MV-4-11 (cell line): ENCODE measurements at places on chromosomes 5 and 9.

- peak; percentile 1 for DNase-seq
These were observed 1264.5 kb upstream of the ACO1 start for GRCh38 chr9:31119890-31120454.

- DNase-seq = no peak
These were observed 75.2 kb upstream of the FREM1 start for GRCh38 chr9:14985419-14985818.

DNA sequence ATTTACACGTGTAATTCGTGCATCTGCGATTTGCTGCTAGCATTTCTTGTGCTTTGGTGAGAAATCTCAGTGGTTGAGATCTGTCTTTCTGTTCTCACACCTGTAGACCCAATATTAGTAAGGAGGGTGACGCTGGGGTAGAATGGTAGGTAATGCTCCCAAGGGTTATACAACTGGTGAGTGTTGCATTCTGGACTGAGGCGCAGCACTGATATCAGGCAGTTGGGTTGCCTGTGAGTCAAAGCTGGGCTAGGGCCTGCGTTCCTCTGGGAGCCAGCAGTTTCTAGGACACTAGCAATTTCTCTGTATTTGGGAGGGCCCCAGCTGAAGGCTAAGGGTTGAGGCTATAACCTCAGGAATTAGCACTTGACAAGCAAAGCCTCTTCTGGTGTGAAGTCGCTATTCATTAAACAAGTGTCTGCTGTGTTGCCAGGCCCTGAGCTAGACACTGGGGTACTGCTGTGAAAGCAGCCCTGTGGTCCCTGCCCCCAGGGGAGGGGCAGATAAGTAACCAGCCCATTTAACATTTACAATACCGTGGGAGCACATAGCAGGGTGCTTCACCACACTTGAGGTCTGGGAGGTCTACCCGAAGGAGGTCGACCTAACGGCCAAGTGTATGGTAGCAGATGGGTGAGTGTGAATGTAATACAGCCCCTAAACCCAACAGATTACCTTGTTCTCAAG, 28.7 kb downstream of the LARP1 start:
- no peak for DNase-seq

GRCh38 chr5:39654715-39655114, 229.9 kb upstream of the DAB2 start:
- peak; percentile 88 for DNase-seq

GRCh38 chr9:133188006-133188842, 20.8 kb downstream of the OBP2B start:
- peak; percentile 11 for DNase-seq

- DNase-seq = no peak
These were observed 28.2 kb downstream of the ERCC8 start for GRCh38 chr5:60916646-60917045.
